ENCODE measurements at places on chromosomes 6 and 20.

DNA sequence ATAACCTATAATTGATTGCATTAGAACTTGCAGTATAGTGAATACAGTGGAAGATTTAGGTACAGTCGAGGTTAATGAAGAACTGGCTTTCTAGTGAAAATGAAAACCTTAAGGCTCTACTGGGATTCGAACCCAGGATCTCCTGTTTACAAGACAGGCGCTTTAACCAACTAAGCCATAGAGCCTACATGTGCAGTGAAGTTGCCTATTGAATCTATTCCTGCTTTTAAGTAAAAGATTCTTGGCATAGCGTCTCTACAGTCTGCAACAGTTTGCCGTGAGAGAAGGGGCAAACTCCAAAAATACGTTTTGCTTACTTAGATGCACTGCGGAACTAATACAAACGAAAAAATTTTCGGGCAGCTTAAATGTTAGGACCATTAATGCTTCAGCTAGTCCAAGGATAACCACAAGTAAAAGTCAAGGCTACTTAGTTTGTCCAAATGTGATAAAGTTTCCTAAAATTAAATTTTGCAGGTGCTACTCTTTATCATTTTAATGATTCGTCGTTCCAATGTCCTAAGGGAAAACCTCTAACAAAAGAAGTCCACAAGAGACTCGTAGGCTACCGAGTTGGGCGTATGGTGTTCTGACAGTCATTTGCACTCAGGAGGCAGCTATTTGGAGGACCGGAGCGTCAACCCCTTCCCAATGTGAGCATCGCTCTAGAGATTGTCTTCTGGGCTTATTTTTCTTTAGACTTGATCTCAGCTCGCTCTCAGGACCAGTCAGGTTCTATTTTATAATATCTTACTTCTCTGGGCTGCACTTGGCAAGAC is 31.3 kb upstream of the ZSCAN23 start:
- DNase-seq, result peak; percentile 85

- no peak for DNase-seq
These were observed 93.2 kb downstream of the JARID2 start for GRCh38 chr6:15339081-15339480.

DNA sequence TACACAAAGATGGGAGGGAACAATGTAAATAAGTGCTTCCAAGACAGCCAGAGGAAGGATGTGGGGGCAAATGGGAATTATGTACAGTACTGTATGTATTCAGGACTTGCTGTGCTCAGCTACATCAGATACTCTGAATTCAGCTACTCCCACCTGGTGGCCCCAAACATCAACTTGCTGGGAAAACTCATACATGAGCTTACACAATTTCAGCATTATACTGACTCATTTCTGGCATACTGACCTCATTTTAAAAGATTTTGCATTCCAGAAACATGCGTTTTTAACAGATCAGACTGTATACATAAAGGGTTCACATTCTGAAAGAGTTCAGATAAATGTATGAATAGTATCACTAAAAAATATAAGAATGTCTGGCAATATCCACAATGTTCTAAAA is 59.7 kb downstream of the GPX5 start:
- peak; percentile 77 for DNase-seq

- DNase-seq, result peak; percentile 6
These were observed 159.2 kb downstream of the CD109 start for GRCh38 chr6:73854998-73855718.

- no peak for DNase-seq
These were observed 20.1 kb downstream of the RNASET2 start for GRCh38 chr6:166936079-166936787.

- DNase-seq, result no peak
These were observed 914.9 kb upstream of the FLRT3 start for GRCh38 chr20:15252304-15252703.

GRCh38 chr6:166176106-166176505 is 8.5 kb upstream of the TBXT start:
- no peak for DNase-seq

DNA sequence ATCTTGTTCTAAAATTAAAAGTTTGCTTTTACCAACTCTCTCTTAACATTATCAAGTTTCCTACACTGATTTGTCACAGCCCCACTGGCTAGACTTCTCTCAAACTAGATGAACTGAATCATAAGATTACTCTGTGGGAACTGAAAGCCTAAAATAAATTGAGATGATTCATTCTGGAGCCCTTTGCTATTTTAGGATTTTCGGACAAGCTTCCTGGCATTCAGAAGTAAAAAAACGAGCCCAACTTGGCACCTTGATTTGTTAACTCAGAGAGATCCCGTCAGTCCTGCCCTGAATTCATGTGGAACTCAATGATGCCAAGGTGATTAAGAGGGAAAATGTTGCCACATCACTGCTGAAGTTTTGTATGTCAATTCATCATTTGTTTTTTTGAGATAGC is 122.0 kb upstream of the NRSN1 start:
- DNase-seq, result no peak

DNA sequence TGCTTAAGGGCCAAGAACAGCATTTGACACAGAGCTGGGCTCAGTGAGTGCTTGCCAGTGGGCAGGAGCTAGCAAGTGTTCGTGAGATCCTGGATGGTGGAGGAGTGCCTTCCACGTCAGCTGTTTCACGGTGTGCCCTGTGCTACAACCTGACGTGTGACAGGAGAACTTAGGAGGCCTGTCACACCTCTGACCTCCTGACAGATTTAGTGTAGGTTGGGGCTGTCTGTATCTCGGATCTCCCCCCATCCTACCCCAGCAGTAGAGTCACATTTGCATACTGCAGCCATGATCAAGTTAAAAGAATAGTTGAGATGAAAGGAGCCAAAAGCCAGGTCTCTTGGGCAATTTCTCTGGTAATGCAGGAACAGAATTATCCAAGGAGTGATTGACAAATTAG is 200.8 kb upstream of the CHD6 start:
- DNase-seq, result no peak

DNA sequence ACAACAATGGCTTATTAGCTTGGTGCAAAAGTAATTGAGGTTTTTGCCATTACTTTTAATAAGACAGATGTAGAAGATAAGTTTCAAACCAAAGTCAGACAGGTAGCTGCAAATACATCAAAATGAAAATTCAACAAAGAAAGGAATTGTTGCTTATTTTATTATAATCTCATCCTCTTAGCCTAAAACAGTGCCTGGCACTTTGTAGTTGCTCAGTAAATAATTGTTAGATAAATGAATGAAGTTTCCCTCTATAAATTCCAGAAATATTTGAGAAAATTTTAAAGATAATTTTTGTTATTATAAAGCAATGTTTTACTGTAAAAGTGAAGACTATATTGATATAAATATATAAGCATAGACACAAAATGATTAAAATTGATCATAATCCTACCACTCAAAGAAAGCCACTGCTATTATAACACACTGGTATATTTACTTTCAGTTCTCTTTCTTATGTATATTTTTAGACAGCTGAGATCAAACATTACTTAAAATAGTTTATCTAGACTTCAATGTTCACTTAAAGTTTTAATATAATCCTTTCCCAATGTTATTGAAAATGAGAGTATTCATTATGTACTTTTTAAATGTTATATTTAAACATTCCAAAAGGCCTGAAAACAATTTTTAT is 42.5 kb downstream of the SESN1 start:
- no peak for DNase-seq

DNA sequence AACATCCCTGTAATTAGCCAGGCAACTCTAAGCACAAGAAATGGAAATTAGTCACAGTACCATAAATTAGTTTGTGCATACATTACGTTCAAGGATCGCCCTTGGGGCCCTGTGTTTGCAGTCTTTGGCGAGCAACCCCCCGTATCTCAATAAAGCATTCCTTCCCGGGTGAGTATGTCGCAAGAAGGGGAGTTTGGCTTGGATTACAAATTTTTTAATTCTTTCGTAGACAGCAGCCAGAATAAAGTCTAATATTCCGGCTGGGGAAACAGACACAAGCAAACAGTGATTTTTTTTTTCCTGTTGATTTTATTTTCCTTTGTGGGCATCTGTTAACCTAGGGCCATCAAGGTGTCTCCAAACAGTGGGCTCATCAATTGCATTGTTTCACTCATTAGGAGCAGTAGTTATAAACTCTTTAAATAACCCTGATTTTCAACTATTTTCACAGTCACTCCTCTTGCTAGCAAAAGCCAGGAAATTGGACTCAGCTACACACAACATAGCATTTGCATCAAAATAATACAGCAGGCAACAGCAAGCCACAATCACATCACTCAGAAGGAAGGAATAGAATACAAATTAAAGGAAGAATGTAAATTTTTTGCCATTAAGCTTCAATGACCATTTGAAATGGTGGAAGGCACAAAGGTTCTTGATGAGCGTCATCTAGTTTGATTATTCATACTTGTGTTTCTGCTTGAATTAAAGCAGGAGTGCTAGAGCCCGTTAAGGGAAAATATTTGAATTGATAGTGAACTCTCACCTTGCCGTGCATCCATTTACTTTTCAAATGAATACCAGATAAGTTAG is 85.3 kb downstream of the LINC00237 start:
- DNase-seq, result no peak

GRCh38 chr6:31630177-31630934 is 9.8 kb downstream of the PRRC2A start:
- no peak for DNase-seq

DNA sequence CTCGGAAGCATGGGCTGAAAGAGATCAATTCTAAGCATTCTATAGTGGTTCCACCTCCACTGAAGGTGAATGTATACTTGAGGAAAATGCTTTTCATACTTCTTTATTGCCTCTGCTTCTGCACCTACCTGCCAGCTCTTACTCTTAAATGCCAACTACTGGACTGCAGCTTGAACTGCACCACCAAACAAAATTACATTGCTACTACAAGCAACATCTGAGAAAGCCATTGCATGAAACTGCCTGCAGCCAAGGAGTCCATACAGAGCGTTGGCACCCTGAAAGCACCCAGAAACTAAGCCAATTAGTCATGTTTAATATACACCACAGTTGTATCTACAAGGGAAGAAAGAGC is 440.9 kb downstream of the BTBD3 start:
- no peak for DNase-seq

DNA sequence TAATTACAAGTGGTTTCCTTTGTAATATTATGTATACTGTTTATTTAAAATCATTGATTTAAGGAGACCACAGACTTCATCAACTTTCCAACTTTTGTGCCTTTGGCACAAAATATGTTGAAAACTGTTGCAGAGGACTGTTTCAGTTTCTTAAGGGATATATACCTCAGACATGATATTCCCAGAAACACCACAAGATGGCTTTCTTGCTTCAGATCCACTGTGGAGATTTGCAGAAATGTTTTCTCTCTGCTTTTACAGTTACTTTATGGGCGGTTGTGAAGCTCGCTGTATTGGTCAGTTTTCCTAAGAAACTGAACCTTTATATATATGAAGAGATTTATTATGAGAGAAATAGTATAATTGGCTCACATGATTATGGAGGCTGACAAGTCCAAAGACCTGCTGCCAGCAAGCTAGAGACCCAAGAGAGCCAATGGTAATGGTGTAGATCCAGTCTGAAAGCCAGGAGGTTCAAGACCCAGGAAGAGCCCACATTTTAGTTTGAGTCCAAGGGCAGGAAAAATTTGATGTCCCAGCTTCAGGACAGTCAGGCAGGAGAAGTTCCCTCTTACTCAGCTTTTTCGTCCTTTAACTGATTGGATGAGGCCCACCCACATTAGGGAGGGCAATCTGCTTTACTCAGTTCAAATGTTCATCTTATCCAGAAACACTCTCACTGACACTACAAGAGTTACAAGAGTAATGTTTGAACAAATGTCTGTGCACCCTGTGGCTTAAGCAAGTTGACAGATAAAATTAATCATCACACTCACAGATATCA is 12.8 kb downstream of the ME1 start:
- peak; percentile 37 for DNase-seq

DNA sequence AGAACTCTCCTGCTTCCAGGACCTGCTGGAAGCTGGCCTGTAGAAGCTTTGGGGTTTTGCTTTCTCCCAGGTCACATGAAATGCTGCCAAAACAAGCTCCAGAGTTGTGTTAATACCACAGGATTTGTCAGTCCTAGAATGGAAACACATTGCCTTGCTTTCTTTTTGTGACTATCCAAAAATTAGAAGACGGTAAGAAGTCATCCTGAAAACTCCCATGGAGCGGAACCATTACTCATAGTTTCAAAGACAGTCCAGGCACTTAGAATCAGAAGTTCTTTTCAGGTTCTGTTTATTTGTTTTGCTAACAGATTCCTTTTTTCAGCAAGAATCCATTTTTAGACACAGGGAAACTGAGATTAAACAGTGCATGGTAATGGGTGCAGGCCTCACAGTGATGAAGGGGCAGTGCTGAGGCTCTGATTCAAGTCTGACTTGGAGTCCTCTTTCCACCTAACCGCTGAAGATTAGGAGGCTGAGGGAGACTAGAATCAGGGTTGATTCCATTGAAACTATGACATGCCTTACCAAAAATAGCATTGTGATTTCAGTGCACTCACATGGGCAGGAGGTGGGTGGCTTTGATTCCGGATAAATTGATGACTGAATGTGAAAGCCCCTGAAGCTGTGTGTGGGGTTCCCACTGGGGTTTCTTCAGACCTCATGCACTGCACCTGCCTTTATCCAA is 72.2 kb upstream of the NAA20 start:
- DNase-seq, result peak; percentile 61

DNA sequence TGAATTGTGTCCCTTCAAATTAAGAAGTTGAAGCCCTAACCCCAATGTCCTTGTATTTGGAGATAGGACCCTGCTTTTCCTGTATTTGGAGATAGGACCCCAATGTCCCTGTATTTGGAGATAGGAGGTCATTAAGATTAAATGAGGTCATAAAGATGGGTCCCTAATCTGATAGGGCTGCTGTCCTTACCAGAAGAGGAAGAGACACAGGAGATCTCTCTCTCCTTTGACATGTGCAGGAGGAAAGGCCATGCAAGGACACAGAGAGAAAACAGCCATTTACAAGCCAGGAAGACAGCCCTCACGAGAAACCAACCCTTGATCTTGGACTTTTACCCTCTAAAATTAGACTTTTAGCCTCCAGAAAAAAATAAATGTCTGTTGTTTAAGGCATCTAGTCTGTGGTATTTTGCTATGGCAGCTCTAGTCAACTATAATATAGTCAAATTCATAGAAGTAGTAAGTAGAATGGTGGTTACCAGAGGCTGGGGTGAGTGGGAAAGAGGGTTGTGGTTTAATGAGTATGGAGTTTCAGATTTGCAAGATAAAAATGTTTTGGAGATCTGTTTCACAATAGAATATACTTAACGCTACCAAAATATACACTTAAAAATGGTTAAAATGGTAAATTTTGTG is 59.3 kb downstream of the UBE3D start:
- DNase-seq, result no peak

DNA sequence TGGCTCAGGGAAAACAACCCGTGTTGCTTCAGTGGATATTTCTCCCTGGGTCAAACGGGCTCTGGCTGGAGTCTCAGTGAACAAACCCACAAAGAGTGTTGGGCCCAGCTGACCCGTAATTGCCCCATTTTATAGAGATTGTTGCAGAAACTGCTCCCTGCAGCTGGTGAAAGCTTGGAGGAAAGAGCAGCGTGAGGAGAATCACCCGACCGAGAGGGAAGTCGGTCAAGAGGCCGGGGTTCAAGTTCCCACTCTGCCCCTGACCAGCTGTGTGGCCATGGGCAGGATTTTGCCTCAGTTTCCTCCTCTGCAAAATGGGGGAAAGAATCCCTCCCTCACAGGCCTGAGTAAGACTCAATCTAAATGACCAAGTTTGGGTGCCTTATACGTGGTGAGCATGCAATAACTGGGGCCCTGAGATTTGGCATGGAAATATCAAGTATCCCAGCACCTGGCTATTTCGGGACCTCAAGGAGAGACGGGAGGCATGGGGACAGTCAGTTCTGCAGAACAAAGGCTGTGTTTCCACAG is 1.7 kb upstream of the TGM2 start:
- no peak for DNase-seq
